ENCODE measurements at places on chromosomes 6 and 20.

DNA sequence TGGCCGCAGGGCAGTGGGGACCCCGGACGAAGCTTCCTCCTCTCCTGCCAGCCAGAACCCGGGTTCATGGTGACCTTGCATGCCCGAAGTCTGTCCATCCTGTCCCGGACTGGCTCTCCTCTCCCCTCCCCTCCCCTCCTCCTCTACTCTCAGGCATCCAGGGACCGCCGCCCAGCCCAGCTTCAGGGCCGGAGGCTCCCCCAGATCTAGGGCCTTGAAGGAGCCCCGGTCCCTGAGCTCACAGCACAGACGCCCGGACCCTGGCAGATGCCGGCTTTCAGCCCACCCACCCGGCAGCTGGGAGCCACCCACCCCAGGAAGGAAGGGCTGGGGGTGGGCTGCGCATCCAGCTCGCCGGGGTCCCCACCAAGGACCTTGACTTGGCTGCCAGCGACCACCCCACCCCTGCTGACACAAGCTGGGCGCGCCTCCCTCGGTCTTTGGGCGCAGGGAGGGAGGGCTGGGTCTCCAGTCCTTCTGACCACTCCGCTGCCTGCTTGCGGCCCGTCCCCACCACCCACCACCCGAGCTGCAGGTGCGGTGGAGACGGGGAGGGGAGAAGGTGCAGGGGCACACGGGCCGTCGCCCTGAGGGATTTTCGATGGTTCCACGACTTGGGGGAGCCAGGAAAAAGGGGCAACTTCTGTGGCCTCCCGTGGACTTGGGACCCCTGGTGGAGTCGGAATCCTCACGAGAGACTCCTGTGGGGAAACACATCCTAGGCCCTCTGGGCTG lies 5.8 kb upstream of the ABHD16B start:
- no peak for DNase-seq

- DNase-seq = no peak
Observed at GRCh38 chr6:39221779-39222641, 7.3 kb downstream of the KCNK5 start.

DNA sequence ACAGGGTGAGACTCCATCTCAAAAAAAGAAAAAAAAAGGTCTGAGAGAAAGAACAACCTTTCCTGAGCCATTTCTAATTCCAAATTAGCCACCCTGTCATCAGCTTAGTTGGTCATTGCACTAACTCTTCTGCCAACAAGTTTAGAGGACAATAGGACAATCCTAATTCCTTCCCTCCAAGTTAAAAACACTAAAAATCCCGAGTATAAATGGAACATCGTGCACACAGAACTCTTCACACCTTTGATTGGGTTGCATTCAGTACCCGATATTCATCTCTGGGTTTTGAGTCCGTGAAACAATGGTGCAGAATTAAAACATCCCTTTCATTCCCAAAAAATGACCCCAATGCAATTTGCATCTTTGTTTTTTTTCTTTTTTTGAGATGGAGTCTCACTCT lies 23.0 kb downstream of the PARD6B start:
- no peak for DNase-seq

- DNase-seq = no peak
Observed at GRCh38 chr6:109450801-109451200, 4.8 kb downstream of the MICAL1 start.

DNA sequence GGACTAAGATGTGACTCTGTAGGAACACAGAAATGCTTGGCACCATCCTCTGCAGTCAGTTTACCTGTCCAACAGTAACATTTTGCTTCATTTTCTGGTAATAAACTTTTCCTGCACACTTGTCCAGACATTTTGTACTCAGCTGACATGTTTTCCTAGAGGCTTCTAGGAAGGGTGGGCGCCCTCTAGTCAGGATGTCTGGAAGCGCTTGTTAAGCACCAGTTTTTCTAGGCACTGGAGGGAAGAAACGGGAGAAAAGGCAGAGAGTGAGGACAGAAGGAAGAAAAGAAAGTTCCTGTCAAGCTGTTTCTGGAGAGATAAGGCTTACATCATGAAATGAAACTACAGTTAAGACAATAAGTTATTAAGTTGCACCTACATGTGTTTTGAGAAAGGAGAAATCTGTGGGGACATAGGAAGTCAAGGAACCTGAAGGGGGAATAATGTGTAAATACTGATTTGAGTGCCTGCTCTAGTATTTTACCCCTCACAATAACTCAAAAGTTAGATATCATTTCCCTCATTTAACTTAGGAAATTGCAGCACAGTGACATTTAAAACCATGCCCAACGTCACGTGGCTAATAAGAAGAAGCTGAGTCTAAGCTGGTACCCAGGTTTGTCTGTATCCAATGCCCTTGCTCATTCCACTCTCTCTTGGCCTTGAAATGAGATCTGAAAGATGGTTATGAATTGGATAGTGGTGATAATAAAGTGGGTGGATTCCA lies 42.7 kb upstream of the TNFRSF21 start:
- no peak for DNase-seq

GRCh38 chr20:37869334-37869861 lies 33.5 kb upstream of the VSTM2L start:
- DNase-seq = no peak

DNA sequence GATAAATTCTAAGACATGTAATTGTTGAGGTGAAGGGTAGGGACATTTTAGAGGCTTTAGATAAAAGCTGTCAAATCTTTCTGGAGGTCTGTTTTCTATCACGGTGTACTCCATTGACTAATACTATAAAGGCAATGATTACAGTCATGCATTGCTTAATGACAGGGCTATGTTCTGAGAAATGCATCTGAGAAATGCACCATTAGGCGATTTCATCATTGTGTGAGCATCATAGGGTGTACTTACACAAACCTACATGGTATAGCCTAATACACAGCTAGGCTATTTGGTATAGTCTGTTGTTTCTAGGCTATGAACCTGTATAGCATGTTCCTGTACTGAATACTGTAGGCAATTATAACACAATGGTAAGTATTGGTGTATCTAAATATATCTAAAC lies 71.3 kb upstream of the FYN start:
- DNase-seq = no peak

- DNase-seq = peak; percentile 68
Observed at GRCh38 chr6:26097268-26097875, 10.1 kb downstream of the HFE start.

DNA sequence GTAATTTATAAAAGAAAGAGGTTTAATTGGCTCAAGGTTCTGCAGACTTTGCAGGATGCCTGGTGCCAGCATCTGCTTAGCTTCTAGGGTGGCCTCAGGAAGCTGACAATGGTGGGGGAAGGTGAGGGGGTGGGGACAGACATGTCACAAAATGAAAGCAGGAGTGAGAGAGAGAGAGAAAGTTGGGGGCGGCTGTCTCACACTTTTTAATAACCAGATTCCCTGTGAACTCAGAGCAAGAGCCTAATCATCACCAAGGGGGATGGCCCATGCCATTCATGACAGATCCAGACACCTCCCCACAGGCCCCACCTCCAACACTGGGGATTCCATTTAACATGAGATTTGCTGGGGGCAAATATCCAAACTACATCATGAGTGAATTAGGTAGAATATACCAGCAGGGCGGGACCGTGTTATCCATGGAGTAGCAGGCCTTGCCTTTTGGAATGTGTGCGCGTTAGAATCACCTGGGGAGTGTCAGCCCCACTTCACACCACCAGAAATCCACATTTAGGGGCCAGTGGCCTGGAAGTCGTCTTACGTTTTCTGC lies 258.8 kb downstream of the CDH4 start:
- DNase-seq = no peak

- no peak for DNase-seq
Observed at GRCh38 chr20:57392512-57393271, 1.5 kb downstream of the RBM38 start.

- DNase-seq = no peak
Observed at GRCh38 chr6:170083236-170084051, 207.4 kb downstream of the DLL1 start.

GRCh38 chr6:142400495-142400894 lies 98.7 kb downstream of the ADGRG6 start:
- DNase-seq = no peak

DNA sequence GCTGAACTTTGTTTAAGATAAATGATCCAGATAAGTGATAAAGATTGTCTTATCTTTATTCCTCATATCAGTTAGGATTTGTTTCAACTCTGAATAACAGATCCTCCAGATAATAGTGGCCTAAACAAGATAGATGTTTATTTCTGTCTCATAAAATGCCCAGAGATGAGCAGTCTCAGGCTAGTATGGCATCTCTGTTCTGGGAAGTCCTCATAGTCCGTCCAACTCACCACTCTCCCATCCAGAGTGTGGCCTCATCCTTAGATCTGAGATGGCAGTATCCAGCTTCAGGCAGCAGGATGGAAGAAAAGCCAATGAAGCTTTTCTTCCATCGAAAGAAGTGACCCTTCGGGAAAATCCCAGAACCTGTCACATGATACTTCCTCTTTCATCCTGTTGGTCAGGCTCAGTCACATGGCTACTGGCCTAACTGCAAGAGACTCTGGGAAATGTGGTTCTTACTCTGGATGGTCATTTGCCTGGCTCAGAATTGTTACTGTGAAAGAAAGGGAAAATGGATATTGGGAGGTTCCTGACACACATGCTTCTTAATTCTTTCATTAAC lies 29.4 kb upstream of the TAGAP start:
- DNase-seq = no peak

DNA sequence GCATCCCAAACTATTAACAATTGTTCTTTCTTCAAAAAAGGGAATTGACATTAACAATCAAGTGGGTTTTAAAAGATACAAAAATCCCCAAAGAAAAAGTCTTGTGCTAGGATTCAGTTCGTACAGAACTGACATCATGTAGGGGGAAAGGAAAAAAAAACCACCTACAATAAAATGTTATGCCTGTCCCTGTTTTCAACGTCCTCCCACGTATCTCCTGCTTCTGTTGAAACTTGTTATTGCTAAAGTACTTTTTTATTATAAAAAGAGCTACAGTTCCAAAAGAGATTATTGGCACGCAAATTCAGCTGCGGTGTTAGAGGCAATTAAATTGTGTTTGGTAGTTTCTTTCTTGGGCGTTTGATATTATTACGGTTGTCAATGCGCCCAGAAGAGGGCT lies 102.8 kb upstream of the PHACTR1 start:
- DNase-seq = no peak

DNA sequence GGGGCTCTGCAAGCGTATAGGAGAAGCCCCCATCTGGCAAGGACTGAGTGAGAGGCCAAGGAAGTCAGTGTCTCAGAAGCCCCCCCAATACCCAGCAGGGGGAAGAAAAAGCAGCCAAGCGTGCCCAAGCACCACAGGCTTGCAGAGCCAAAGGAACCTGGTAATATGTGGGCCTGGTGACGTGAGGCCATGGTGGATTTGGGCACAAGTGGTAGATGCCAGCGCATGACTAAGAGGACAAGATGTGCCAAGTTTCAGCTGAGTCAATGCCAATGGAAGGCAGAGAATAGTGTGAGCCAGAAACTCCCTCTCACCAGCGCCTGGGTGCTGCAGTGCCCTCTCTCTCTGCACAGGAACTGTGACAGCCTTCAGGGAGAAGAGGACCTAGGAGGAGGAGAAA lies 110.0 kb downstream of the QRSL1 start:
- DNase-seq = peak; percentile 63

GRCh38 chr6:136989571-136990241 lies 55.1 kb downstream of the IL20RA start:
- DNase-seq = peak; percentile 43

DNA sequence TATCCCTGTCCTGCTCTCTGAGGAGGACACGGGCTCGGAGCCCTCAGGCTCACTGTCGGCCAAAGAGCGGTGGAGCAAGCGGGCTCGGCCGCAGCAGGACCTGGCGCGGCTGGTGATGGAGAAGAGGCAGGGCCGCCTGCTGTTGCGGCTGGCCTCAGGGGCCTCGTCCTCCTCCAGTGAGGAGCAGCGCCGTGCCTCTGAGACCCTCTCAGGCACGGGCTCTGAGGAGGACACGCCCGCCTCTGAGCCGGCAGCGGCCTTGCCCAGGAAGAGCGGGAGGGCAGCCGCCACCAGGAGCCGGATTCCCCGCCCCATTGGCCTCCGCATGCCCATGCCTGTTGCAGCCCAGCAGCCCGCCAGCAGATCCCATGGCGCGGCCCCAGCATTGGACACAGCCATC lies 14.2 kb upstream of the SLC22A7 start:
- DNase-seq = no peak

GRCh38 chr6:53483423-53484353 lies 61.2 kb downstream of the GCLC start:
- DNase-seq = peak; percentile 40

- DNase-seq = no peak
Observed at GRCh38 chr6:111536910-111537527, 54.0 kb upstream of the REV3L start.

- DNase-seq = no peak
Observed at GRCh38 chr20:34388000-34388399, 24.9 kb downstream of the ITCH start.

- DNase-seq = no peak
Observed at GRCh38 chr6:2215342-2215741, 30.1 kb downstream of the GMDS start.

DNA sequence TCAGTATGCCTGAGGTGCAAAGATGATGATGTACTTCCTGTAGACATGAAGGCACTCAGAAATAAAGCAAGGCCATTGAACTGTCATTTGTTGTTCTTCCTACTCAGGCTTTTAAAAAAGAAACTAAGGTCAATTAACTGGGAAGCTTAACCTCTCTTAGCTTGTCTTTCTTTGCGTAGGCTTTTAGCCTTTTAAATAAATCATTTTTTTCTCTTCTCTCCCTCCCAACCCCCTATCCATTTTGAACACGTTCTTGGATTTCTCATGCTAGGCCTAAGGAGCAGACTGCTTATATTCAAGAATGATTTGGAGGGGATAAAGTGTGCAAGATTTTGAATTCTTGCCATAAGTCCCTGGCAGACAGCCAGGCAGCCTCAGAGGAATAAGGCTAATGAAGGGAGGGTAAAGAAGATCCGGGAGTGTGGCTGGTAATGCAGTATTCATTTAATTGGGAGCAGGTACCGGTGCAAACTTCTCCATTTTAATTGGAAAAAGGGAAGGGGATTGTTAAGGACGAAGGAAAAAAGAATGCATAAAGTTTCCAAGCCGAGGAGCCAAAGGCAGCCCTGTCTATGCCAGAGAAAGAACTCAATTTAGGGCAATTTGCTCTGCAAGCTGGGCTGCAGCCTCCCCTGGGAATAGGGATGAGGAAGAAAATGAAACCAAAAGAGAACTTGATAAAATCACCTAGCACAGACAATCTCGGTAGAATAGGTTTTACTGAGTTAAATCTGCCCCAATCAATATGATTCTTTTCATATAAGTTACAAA lies 343.8 kb upstream of the MMS22L start:
- peak; percentile 32 for DNase-seq

DNA sequence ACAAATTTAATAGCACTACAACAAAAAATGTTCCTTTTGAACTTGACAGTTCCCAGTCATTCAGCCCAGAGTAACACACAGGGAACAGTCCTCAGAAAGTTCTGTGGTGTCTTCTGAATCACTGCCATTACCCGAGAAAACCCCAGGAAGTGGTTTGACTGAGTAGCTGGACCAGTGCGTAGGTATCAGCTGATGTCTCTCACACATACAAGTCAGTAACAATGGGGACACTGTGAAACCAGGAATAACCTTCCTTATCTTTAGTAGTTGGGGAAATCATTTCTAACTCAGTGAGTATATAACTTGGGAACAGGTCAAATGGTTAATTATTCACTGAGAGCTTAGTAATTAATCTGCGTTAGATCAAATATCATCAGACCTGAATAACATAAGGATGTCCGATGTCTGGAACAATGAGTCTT lies 73.1 kb downstream of the HIVEP2 start:
- DNase-seq = peak; percentile 61

GRCh38 chr6:43286980-43287716 lies 10.9 kb upstream of the SLC22A7 start:
- no peak for DNase-seq

Data from femur (tissue), 1 donor.